Activated naive CD4-positive, alpha-beta T cell (primary cell): ENCODE measurements at places on chromosomes 2 and 18.

DNA sequence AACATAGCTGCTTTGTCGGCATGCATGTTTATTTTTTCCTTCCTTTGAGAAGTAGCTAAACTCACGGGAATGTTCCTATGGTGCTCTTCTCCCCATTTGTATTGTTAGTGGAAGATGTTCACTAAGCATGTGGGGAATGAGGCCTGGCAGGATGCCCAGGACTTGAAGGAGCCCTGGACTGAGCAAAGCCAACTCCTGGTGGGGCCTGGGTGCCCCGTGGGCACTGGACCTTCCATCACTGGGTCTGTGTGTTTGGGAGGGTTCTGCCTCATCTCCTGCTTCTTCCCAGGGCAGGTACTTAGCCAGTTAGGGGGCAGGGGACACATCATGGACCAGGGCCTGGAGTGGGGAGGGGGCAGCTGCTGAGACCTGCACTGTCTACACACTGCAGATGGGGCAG, 49.3 kb downstream of the ACAA2 start:
- DNase-seq: no peak

- no peak for DNase-seq
These were observed 362.4 kb upstream of the SOX11 start for GRCh38 chr2:5329763-5330162.

GRCh38 chr2:178208817-178209216, 14.5 kb downstream of the OSBPL6 start:
- no peak for DNase-seq

DNA sequence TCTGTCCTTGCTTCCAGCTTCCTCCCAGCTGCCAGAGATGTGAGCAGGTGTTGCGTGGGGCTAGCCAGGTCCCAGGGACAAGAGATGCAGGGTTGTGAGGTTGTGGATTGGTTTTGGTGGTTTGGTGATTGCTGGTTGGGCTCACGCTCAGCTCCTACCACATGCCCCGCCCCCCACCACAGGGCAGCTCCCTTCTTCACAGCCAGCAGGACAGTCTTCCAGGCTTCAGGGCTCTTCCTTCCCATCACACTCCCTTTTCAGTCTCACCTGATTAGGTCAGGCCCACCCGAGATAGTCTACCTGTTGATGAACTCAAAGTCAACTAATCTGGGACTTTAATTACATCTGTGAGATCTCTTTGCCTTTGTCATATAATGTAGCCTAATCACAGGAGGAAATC, 52.0 kb upstream of the GLI2 start:
- no peak for DNase-seq

DNA sequence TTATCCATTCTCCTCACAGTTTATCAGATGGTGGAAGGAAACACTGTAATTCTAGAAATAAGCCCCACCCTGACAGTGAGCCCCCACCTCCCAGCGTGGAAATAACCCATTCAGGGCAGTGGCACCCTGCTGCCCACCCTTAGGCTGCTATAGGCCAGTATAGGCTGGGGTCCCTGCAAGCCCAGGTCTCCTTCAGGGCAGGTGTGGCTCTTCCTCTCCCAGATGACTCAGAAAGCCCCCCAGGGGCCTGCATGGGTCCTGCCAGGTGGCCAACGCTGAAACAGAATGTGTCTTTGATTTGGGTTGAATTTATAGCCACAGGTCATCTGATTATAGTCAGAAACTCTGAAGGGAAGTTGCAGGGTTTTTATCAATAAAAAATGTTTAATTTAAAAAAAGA, 136.4 kb downstream of the SH3RF3 start:
- no peak for DNase-seq

- no peak for DNase-seq
These were observed 190.4 kb upstream of the ID2 start for GRCh38 chr2:8491296-8492027.

DNA sequence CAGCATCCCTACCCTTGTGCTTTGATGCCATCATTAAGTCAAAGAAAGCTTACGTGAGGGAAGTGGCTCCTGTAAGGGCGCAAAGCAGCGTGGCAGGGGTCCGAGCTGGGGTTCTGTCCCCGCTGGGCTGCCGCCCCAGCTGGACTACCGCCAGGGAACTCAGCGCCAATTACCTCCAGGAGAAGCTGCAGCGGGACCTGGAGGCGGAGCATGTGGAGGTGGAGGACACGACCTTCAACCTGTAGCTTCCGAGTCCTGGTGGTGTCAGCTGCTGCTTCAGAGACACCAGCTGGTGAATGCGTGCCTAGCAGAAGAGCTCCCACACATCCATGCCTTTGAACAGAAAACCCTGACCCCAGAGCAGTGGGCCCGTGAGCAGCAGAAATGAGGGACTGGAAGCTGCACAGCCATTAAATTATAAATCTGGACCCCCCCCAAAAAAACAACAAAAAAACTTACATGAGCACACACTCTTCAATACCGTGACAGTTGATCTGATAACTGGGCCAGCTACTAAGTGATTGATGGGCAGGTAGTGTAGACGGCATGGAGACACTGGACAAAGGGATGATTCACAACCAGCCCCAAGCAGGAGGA, 20.1 kb upstream of the YES1 start:
- DNase-seq: no peak

- no peak for DNase-seq
These were observed 18.4 kb downstream of the FN1 start for GRCh38 chr2:215417400-215417951.

GRCh38 chr18:50397023-50397422, 22.2 kb downstream of the SKA1 start:
- DNase-seq: no peak

DNA sequence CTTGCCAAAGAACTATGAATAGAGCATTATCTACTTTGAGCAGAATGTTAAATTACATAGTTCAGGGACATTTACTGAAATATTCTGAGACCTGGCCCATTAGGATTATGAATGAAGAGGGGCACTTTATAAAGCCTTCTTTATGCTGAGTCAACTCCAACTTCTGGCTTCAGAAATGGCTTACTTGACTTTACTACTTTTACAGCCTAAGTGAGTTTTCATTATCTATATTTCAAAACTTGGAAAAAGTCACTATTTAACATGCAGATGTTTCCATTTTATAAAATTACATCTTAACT, 37.7 kb downstream of the SESTD1 start:
- no peak for DNase-seq

GRCh38 chr2:195022508-195022830, 634.6 kb upstream of the SLC39A10 start:
- no peak for DNase-seq

GRCh38 chr18:13222856-13223281, 4.3 kb downstream of the LDLRAD4 start:
- no peak for DNase-seq

- DNase-seq: no peak
These were observed 29.4 kb upstream of the GMPPA start for GRCh38 chr2:219469186-219469724.

DNA sequence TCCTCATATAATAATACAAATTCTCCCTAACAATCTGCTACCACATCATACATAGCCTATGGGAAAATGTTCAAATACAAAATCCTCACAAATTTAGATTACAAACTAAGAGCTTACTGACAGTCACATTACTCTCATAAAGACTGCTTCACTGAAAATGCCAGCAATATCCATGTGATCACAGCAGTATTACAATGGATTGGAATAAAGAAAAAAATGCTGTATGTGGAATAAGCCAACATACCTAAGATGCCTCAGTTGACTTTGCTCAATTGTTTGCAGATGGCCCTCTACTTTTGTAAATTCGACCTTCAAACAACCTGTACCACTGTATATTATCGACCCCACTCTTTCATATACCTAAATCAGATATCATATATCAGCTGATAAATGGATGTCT, 88.7 kb downstream of the DYM start:
- no peak for DNase-seq

DNA sequence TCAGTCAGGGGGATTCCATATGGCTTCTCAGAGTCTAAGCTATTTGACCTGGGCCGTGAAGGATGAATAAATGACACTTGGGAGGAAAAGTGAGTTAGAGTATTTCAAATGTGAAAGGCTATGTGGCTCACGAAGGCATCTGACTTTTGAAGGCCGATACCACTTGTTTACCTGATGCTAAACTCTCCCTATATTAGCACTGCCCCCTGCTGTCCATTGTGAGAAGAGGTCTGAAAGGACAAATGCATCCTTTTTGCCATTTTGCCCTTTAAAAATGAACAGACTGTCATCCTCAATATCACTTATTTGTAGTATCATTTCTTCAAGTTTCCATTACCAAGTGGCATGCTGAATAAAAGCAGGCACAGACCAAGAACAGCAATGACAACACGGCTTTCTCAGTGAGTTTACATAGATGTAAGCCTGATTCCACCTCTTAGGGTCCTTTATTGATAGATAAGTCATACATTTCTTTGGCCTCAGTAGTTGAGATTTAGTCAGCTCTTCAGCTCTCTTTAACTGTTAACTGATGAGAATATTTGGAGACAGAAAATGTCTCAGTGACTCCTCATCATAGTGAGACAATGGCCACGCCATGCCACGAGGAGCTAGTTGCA, 40.1 kb downstream of the DOCK10 start:
- peak; percentile 15 for DNase-seq

- DNase-seq: no peak
These were observed 571.0 kb upstream of the SALL3 start for GRCh38 chr18:78408623-78409022.

- DNase-seq: no peak
These were observed 5.0 kb upstream of the IL18RAP start for GRCh38 chr2:102417946-102418345.

GRCh38 chr2:45255563-45255962, 246.3 kb upstream of the SIX2 start:
- no peak for DNase-seq

- DNase-seq: no peak
These were observed 101.7 kb downstream of the TTC32 start for GRCh38 chr2:19799881-19800780.

DNA sequence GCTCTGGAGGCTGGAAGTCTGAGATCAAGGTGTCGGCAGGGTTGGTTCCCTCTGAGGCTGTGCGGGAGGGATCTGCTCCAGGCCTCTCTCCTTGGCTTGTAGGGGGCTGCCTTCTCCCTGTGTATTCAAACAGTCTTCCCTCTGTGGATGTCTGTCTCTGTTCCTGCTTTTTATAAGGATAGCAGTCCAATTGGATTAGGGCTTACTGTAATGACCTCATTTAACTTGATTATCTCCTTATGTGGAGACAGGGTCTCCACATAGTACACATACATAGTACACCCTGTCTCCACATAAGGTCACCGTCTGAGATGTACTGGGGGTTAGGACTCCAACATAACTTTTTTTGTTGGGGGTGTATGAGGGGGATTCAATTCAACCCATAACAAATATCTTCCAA, 30.5 kb downstream of the TCF7L1 start:
- no peak for DNase-seq

DNA sequence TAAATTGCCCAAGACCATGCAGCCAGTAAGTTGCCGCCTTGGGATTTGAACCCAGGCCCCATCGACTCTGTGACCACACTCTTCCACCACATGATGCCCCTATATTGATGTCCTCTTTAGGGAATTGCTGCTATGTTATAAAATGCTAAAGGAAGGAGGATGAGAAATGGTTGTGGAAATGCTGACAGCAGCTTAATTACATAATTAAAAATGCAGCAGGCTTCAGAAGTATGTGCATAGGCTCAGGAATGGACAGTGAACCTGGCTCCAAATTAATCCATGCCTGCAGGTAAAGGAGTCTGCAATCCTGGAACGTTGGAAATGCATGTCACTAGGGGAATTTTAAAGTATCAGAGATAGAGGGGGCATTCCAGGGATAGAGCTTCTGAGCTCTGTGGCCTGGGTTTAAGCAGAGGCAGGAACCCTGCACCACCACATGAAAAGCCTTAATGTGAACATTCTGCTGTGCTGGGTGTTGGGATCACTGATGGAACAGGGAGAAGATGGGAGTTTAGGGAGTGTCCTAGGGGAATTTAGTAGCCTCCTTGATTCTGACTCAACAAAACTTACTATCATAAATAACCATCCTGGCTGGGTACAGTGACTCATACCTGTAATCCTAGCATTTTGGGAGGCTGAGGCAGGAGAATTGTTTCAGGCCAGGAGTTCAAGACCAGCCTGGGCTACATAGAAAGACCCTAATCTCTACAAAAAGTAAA, 76.1 kb upstream of the CCDC85A start:
- no peak for DNase-seq

GRCh38 chr2:109660046-109660860, 46.1 kb downstream of the SOWAHC start:
- DNase-seq: no peak

- no peak for DNase-seq
These were observed 194.9 kb upstream of the HAAO start for GRCh38 chr2:42987112-42987922.

DNA sequence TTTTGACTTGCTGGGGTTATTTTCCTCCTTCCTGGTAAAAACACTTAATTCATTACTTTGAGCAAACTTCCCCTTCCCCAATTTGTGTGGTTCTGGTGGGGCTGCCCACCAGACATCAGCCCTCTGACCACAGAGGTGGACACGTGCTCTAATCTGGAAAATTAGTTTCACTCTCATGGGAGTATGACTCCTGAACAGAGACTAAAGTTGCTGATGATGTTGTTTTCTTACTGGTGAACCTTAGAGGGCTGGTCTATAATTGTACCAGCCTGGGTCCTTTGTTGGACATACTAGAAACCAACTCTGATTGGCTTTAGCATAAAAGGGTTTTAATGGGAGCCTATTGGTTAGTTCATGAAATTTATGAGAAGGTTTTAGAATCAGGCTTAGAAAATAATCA, 54.1 kb upstream of the ACYP2 start:
- no peak for DNase-seq

DNA sequence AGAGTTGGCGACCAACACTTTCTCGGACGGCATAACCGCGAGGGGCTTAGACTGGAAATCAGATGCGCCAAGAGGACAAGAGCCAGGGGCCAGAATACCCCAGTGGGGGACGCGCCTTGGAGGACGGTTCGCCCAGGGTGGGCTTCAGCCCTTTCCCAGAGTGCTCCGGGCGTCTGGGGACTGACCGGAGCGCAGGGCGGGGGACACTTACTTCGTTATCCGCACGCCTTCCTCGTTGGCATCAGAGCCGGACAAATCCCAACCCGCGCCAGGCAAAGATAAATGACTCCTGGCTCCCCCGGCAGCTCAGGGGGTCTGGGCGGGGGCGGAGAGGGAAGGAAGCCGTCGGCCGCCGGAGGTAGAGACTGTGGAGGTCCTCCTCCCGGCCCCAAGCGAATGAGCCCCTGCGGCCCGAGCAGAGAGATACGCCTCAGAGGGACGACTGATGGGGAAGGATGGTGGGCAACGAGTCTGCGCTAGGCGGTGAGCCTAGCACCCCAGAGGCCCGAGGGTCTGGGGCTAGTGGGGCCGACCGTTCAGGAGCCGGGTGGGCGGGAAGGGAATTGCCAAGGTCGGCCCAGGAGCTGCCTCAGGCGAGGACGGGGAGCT, 4.7 kb upstream of the SATB2 start:
- no peak for DNase-seq

- no peak for DNase-seq
These were observed 203.5 kb upstream of the SALL3 start for GRCh38 chr18:78776151-78776550.
